Right ventricle myocardium inferior (tissue), 1 donor: ENCODE measurements at places on chromosomes 7 and 10. TPM values are rescaled to one million over a fixed set of nuclear protein-coding genes. Genes with fewer than 3 reads are reported as not detected.

DNA sequence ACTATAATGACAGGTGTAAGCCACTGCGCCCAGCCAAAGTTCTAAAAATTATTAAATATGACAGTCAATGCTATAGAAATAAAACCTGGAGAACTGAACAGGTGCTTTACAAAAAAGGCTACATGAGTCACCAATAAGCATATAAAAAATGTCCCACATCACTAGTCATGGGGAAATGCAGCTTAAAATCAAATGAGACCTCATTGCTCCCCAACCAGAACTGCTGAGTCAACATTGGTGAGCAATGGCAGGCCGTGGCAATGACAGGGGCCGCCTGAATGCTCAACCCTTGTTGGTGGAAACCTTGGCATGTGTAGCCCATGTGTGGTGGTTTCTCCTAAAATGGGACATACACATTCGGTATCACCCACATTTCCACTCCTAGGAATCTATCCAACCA lies 352.3 kb upstream of the KLF6 start:
- no peak for DNase-seq

GRCh38 chr10:125049216-125049881 lies 107.4 kb downstream of the ZRANB1 start:
- DNase-seq = no peak

DNA sequence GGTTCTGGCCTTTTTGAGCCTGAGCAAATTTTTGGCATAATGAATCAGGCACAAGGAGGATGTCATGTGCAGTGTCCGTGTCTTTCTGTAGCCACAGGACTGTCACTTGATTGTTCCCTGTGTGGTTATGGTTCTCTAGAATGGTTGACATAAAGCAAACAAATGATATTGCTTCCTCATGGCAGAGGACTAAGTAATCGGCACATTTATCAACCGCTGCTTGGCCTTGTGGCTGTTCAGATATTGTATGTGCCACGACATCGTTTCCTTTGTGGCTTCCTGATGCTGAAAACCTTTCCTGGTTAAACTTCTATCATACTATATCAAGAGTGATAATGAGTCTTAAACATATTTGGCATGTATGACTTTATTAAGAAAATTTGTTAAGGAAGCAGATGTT lies 598.8 kb downstream of the SUGCT start:
- DNase-seq = no peak

GRCh38 chr7:70498232-70498992 lies 633.5 kb upstream of the GALNT17 start:
- no peak for DNase-seq

DNA sequence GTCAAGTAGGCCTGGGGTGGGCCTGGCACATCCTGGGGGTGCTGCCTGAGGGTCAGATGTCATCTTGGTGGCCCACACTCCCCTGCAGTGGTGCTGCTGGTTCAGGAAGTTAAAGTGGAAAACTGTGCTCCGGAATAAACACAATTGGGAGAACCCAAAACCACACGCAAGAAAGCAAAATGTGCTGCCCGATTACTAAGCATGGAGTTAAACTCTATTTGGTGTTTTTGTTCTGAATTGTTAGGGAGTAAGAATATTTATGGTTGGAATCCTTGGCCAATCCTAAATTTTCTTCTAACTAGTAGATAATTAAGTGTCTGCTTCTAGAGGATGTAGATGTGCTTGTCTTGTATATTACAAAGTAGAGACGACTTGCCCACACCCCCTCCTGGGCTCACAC lies 131.4 kb downstream of the MGMT start:
- no peak for DNase-seq

SH3PXD2A gene
- 28.7 TPM for total RNA-seq

NXPH1 gene
- not detected for total RNA-seq
